ENCODE measurements at places on chromosomes 1 and 21.
A peak's percentile ranks its signal among the peaks of the same experiment; 100 is the strongest.

DNA sequence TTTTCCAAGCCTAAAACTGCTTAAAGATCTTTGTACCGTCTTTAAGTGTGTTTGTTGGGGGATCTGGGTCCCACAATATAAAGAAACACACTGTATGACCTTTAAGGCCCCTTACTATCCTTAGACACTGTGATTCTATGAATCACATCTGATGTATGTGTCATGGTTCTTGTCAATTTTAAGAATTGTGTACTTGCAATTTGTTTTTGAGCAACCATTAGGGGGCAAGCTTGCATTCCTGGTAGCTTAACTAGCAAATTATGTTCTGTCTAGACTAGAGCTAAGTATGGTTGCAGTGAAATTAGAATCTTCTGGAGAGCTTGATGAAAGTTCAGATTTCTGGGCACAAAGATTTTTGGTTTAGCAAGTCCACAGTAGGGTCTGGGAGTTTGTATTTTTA lies 219.5 kb downstream of the TPR start:
- peak; percentile 7 for DNase-seq

DNA sequence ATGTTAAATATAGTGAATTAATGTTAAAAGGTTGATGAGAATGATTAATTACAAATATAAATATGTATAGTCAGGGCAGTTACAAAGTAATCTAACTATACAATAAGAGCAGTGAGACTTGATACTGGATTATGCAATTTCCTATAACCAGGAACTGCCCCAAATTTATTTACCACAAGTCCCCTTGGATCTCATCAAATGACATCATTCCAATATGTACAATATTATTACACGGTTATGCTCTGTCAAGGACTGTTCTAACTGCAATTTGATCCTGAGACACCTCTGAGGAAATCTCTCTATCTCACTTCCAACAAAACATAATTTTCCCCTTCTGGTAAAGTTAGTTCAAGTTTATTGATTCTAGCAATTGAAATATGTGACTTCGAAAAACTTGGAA lies 917.6 kb downstream of the NCAM2 start:
- no peak for DNase-seq

GRCh38 chr1:211613108-211613947 lies 34.4 kb upstream of the SLC30A1 start:
- no peak for DNase-seq

DNA sequence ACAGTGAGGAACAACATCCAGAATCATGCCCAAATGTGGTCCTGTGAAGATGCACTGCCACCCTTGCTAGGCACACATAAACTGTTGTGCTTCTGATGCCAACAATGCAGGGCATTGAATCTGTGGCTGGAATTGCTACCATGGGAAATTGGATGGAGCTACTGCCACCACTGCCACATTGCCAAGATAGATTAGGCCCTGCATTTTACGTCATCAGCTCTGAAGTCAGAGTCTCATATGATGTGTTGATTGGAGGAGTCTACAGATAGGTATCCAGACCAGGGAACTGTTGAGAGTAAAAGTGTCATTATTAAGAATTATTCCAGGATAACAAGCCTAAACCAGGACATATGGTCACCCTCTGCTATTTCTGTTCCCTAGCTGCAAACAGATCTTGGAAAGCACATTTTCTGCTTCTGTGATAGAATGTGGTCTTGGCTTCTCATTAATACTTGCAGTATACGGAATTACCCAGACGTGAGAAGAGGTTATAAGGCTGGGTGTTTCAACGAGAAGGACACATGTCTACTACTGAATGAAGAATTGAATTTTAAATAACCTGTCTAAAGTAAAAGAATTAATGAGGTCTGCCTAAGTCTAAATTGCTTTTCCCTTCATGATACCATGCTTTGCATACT lies 106.6 kb downstream of the TNNI3K start:
- DNase-seq, result no peak

DNA sequence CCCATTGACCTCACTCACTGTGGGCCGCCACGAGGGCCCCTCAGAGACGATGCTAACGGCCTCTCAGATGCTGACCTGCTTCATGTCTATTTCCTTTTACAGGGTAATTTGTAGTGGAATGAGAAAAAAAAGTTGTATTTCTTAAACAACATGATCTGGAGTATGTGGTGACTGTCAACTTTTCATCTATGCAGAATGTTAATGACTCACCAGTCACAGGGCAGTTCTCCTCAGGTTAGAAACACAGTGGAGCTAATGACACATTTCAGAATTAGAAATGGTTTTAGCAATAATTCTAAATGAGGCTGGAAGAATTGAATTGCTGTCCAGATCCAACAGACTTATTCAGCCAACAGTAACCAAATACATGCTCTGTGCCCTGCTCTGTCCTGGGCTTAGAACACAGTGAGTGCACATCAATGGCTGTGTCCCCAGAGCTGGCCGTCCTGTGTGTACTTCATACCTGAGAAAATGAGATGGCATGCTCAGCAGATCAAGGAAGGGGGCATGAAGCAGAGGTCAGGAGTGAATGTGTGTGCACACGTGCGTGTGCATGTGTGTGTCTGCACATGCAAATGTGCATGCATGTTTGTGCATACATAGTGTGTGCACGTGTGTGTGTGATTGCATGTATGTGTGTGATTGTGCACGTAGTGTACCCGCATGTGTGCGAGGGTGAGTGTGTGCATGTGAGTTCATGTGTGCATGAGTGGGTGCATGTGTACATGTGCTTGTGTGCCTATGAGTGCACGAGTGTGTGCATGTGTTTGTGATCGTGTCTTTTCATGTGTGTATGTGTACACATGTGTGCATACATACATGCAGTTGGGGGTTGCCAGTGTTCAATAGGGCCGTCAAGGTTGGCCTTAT lies 145.3 kb downstream of the PCBP3 start:
- DNase-seq, result no peak

DNA sequence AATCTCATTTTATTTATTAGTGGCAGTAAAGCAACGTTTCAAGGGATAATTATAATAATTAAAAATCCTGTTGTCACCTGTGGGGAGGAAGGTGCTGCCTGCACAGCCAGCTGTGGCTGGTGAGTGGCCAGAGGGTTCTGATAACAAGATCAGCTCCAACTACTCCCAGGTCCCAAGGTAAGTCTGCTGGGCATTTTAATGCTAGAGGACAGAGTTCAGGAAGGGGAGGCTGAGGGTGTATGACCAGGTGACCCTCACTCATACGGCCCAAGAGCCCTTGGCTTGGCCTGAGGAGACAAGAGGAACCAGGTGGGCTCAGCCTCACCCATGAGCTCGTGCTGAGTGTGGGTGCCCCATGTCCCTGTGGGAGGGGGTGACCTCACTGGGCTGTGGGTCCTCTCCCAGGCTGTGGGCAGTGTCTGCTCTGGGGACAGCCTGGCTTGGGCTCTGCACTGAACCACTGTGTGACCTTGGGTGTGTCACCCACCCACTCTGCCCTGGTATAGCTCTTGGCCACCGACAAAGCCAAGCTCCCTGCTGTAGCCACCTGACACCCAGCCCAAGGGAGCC lies 223.8 kb downstream of the PTPRU start:
- no peak for DNase-seq

Measured in caudate nucleus (tissue), 63 donors.